Left renal pelvis (tissue), 4 donors: ENCODE measurements at places on chromosomes 3 and 15. TPM values are rescaled to one million over a fixed set of nuclear protein-coding genes. Genes with fewer than 3 reads are reported as not detected.

RBP2 gene
- 0.48 TPM for polyA plus RNA-seq

NUDT16 gene
- polyA plus RNA-seq: 21.8 TPM

DNA sequence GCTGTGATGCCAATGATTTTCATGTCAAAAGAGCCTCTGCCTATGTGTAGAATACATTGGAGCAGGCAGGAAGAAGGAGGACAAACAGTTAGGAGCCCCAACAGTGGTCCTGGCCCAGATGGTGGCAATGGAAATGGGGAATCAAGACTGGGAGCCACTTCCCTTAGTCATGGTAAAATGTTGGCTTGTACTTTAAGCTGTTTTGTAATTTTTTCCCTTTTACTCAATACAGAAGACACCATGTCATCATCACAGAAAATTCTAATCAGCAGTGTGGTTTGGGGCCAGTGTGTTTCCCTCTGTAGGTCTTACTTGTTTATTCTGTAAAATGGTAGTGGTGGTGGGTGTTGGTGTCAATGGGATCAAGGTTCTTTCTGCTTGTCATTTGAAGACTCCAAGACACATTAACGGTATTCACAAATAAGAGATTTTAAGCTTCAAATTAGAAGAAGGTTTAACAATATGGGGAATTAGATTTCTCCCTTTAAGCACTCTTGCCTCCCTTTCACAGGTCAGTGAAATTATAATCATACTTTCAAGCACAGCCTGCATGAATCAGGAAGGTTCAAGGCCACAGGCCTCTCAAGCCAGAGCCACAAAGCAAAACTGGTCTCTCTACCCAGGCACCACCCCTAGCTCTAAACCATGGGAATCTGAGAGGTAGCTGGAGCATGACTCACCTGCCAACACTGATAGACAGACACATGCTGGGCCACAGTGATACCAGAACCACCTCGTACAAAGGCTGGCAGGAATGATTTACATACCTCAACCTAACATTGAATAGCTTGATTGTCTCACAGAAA lies 24.9 kb downstream of the SIAH2 start:
- DNase-seq: no peak

GOLGA6L22 gene
- polyA plus RNA-seq: not detected

GAP43 gene
- polyA plus RNA-seq: 28.6 TPM

- no peak for DNase-seq
Measured at GRCh38 chr15:50150349-50150748, 31.3 kb upstream of the ATP8B4 start.

- DNase-seq: no peak
Measured at GRCh38 chr3:28718074-28718849, 369.6 kb upstream of the AZI2 start.

DNA sequence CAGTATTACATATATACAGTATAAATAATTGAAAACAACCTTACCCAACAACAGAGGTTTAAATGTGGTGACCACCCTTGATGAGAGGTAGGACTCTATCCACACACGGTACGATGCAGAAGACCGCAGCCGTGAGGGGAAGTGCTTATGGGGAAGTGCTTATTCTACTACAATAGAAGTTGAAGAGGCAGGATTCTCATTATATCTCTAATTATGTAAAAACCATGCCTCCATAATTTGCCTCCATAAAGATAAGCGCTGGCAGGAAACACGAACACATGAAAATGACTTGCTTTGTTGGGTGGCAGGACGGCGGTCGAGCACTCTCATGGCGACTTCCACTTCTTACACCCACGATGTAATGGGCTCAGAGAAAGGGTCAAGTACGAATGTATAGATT lies 7.2 kb upstream of the MUC13 start:
- no peak for DNase-seq

DNA sequence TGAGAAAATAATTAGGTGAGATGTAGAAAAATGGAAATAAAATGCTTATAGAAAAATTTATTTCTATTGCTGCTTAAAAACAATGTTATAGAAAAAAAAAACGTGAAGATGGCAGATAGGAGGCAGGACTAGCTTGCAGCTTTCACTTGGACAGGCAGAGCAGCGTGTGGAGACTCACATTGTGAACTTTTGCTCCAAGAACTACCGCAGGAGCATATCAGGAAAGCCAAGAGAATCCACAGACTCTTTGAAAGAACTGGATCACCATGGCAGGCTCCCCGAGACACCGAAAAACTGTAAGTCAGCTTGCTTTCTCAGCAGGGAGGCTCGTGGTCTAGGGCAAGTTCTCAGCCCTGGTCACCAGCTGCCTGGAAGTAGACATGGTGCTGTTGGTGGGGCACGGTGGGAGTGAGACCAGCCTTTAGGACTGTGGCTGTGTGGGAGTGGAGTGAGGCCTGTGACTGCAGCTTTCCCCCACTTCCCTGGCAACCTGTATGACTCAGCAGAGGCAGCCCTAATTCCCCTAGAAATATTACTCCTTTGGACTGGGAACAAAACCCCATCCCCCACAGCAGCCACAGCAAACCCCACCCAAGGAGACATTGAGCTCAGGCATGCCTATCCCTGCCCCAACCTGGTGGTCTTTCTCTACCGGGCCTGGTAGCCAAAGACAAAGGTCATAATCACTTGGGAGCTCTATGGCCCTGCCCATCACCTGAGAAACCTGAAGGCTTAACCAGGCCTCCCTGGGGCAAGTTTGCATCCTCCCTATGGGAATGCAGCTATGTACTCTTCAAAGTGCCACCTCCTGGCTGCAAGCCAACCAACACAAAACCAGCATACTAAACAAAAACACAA lies 22.8 kb downstream of the STRIT1 start:
- no peak for DNase-seq

PRICKLE2 gene
- polyA plus RNA-seq: 20.1 TPM
